ENCODE measurements at places on chromosomes 12 and 14.

GRCh38 chr14:88962356-88962755, 137.9 kb downstream of the TTC8 start:
- H3K4me3 ChIP-seq, result no peak overlapping the region
- H3K27me3 ChIP-seq, result peaks cover 9% of the 10 kb centered on the region
- H3K36me3 ChIP-seq, result no peaks in the 10 kb centered on the region
- DNase-seq, result no peak
- no peaks in the 10 kb centered on the region for H3K4me1 ChIP-seq

DNA sequence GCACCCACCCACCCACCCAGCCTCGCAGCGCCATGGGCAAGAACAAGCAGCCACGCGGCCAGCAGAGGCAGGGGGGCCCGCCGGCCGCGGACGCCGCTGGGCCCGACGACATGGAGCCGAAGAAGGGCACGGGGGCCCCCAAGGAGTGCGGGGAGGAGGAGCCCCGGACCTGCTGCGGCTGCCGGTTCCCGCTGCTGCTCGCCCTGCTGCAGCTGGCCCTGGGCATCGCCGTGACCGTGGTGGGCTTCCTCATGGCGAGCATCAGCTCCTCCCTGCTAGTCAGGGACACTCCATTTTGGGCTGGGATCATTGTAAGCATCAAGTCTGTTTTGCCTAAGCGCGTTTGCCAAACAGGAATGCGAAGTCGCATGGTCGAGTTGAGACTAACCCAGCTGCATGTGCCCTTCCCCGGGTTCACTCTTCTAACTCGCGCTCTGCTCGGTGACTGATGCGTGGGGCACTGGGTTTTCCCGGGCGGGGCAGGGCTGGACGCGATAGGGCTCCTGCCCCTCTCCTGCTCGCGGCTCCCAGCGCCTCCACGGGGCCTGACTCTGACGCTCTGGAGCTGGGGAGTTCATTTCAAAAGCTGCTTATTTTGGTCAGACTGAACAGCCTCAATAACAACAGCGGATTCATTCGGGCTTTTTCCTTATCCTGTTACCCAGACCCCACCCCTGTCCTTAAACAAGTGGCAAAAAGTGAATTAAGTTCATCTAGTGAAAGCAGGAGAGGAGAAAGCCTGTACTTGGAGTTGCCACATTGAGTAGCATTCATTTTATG, 458 bp downstream of the SSPN start:
- H3K27ac ChIP-seq, result no peak overlapping the region
- H3K4me1 ChIP-seq, result peaks cover 3% of the 10 kb centered on the region
- peak; percentile 18 for DNase-seq

DNA sequence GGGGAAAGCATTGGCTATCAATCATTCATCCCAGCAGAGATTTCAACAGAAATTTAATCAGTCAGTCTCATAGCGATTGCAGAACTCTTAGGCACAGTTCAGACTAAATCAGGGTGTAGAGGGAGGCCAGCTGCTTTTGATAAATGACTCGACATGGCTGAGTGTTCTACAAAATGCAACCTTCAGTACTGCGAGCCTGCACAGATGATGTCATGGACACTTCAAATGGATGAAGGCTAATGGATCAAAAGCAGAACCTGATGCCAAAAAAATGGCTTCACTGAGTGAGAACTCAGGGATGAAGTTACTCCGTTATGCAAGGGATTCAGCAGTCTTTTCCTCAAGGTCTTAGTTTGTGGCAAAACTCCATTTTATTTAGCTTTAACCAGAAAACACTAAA, 167.3 kb downstream of the DACT1 start:
- DNase-seq, result no peak
- peaks cover 14% of the 10 kb centered on the region for H3K27me3 ChIP-seq
- H3K36me3 ChIP-seq, result no peaks in the 10 kb centered on the region
- no peaks in the 10 kb centered on the region for H3K4me1 ChIP-seq

GRCh38 chr14:91649930-91650329, 82.0 kb downstream of the CATSPERB start:
- peaks cover 2% of the 10 kb centered on the region for H3K4me1 ChIP-seq
- H3K4me3 ChIP-seq, result no peak overlapping the region
- H3K27me3 ChIP-seq, result no peaks in the 10 kb centered on the region
- no peak overlapping the region for H3K27ac ChIP-seq
- H3K36me3 ChIP-seq, result peaks cover 3% of the 10 kb centered on the region

GRCh38 chr14:103343164-103343879, 9.3 kb downstream of the EIF5 start:
- H3K4me3 ChIP-seq, result no peak overlapping the region
- H3K27ac ChIP-seq, result no peak overlapping the region
